ENCODE measurements at places on chromosomes 3 and 15.

- DNase-seq: no peak
Measured at GRCh38 chr3:71142441-71143161, 440.9 kb downstream of the FOXP1 start.

GRCh38 chr15:97909291-97909891 lies 51.1 kb upstream of the ARRDC4 start:
- peak; percentile 53 for DNase-seq

DNA sequence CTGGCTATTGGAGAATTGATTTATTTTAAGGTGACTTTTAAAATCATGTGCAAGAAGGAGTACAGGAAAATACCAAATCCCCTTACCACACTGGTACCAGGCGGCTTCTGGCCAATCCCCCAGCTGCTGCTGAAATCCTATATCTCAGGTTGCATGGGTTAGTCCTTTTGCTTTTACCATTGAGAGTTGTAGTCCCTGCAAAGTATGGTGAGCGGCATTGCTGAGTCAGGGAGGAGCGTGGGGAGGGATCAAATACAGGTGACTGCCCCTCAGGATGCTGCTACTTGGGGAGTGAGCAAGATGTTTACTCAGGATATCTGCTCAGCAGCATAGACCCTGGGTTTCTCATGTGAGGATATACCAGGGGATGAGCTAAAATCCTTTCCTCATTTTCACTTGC lies 131.9 kb upstream of the STAC start:
- no peak for DNase-seq

DNA sequence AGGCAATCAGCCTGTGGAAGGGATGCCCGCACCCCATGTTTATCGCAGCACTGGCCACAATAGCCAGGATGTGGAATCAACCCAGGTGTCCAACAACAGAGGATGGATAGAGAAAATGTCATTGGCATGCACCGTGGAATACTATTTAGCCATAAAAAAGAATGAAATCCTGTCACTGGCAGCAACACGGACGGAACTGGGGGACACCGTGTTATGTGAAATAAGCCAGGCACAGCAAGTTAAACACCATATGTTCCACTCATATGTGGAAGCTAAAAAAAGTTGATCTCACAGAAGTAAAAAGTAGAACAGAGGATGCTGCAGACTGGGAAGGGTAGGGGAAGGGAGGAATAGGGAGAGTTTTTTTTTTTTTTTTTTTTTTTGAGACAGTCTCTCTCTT lies 15.6 kb downstream of the MELTF start:
- DNase-seq: no peak

DNA sequence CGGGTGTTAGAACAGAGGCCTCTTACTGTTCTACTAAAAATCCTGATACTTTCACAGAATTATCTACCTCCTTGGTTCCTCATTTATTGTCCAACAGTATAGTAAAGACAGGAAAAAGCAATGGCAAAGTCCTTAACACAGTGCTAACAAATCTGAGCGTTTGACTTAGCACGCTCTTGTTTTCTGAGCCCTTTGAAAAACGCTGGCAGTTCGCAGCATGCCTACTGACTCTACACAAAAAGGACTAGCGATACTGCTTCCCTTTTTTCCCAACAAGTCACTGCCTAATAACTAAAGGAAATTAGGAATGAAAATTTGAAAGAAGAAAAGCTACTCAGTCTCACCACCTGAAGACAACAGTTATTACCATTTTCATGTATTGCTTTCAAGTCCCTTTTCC lies 34.8 kb upstream of the CEMIP start:
- DNase-seq: no peak

- DNase-seq: no peak
Measured at GRCh38 chr3:173970281-173970680, 572.7 kb downstream of the NLGN1 start.

DNA sequence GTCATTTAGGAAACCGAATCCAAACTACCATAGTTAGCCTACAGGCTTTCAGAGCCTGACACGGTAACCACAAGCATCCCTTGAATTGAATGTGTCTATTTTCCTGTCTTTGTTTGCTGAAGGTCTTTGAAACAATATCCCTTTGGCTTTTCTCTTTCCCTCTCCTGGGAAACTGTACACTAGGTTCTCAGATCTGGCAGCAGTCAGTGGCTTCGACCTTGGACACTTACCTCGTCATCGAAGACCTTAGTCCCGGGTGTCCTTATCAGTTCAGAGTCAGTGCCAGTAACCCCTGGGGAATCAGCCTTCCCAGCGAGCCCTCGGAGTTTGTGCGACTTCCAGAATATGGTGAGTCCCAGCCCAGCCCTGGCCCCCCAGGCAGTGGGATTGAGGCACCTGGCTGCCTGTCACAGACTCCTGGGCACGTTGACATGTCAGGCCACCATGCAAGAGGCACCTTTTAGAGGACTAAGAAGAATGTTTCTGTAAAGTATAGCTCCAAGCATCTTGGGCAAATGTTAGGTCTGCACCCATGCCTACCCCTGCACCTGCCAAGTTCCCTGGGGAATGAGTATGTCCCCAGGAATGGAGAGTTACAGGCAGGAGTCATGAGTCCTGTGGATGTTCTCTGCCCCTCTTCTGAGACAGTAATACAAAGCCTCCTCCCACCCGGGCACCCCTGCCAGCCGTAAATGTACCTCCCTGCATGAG lies 30.4 kb upstream of the UMPS start:
- DNase-seq: no peak

DNA sequence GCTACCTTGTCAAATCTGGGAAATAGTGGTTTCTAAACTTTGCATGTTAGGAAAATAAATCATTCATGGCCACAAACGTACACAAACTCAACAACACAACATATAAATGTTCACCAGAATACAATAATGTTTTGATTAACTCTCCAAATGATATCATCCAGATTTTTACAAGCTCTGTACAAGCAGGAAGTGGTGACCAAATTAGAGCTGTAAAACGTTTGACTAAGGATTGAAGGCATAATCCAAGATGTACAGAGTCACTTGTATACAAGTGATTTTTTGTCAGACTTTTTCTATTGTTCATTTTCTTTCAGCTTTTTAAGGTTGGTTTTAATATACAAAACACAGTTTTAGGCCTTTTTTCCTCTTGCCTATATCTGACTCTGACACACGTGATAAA lies 748.4 kb upstream of the GRM7 start:
- DNase-seq: no peak

DNA sequence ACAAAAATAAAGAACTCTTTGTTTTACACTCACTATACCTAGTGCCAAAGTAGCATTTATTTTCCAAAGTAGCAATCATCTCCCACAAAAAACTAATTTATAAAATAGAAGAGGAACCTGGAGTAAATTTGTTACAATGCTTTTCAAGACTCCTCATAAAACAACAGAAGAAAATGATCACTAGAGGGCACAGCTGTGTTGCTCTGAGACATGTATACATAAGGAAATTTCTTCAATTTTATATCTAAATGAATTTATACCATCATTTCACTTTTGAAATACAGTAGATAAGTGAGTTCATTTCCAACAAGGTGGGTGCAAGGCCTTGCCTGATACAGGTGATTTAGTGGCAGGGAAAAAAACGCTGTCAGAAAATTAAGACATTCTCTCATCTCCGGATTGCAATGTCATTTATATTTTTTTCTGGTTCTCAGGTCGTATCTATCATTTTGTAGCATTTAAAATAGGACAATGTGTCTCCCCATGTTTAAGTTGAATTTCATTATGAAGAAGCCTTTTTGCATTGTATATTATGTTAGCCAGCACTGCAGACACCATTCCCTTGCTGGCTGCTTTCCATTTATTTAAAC lies 25.3 kb upstream of the ARHGEF26 start:
- no peak for DNase-seq

DNA sequence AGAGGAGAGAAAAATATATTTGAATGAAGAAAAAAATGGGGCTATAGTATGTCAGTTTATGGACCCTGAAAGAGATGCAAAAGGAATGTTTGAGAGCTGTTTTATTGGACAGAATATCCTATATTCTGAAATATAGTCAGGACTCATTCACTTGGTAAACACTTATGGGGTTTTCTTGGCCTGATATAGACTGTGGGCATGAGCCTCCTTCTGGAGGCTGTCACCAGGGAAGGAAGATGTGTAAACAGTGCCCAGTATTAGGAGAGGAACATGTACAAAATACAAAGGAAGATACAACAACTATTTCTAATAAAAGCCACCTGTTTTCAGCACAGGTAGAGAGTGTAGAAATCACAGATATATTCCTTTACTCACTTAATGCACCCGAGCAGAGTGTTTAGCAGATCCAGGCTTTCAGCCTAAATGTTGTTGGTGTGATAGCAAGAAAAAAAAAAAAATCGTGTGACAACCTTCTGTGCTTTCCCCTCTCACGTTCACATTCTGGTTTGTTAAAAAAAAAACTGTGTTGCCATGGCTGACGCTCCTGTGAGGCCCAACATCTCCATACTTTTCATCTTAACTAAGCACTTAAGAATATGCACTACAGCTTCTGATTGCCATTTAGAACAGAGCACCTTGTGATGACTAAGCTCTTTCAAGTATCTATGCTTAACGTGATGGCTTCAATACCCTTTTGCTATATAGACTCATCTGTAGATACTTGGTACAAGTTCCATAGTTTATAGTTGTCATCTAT lies 134.1 kb downstream of the MBNL1 start:
- DNase-seq: peak; percentile 17

GRCh38 chr3:161489395-161489794 lies 7.2 kb upstream of the OTOL1 start:
- no peak for DNase-seq

DNA sequence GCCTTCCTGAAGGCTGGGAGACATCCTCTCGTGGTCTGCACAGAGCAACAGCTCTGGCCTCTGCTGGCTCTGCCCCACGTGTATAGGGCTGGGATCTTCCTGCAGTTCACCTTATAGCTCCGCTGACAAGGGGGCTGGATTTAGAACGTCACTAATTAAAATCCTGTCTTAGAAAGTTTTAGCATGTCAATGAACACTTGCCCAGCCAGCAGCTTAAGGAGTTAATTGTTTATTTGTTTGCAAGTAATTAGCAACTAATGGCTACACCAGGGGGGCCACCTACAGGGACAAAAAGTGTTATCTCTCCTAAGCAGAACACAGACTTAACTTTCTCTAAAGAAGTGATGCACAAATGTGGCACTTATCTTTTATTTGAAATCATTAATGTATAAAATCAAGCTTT lies at the start of gene HESX1:
TSS of gene HESX1 (minus strand) at position 84 of the 403 bp plus-strand sequence. CDS start at position 24, 60 bp downstream.
- no peak for DNase-seq

GRCh38 chr3:141422961-141423582 lies 54.8 kb downstream of the ZBTB38 start:
- no peak for DNase-seq

- DNase-seq: no peak
Measured at GRCh38 chr3:17629400-17629799, 113.0 kb downstream of the TBC1D5 start.

GRCh38 chr3:46058981-46059380 lies 31.7 kb upstream of the XCR1 start:
- no peak for DNase-seq

DNA sequence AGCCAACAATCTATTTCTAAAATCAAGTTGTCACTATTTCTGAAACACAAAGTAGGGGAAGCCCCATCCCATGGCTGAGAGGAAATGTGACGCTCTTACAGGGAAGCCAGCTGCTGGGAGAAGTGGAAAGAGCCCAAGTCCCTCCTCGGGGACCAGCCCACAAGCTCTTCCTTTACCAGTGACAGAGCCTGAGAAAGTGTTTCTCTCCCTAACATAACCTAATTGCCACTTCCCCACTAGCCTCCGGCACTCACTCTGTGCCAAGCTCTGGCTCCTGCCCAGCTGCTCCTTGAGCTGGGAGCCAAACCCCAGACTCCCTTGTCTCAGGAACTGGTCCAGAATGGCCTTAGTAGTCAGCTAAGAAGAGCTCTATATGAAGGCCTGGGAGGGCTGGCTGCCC lies 42.9 kb downstream of the TNFAIP8L3 start:
- no peak for DNase-seq

DNA sequence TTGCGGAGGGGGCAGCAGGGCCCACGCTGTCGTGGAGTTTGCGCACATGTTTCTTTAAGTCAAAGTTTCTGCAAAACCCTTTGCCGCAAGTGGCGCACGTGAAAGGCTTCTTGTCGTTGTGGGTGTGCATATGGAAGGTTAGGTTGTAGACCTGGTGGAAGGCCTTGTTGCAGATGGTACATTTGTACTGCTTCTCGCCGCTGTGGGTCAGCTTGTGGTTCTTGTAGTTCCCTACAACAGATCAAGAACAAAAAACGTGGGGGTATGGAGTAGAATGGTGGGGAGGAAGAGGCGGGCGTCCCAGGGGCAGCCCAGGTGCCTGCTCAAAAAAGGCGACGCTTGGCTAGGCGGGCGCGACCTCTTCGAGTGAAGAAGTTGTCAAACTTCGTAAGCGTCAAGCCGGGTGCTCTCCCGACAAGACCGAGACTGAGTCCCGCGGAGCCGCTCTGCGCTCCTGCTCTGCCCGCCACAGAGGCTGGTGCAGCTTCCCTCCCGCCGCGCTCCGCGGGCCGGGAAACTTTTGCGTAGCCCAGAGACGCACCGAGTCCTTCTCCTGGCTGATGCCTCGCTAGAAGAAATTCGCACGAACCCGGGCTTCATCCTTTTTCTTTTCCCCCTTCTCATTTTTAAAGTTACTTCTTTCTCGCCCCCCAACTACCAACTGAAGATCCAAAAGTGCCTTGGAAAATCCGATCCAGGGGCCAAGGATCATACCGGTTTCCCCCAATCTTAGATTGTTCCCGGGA lies 3.1 kb downstream of the FEZF2 start:
- no peak for DNase-seq

DNA sequence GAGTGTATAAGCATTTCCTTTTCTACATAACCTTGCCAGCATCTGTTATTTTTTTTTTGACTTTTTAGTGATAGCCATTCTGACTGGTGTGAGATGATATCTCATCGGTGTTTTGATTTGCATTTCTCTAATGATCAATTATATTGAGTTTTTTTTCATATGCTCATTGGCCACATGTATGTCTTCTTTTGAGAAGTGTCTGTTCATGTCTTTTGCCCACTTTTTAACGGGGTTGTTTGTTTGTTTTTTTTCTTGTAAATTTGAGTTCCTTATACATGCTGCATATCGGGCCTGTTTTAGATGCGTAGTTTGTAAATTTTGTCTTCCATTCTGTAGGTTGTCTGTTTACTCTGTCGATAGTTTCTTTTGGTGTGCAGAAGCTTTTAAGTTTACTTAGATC lies 89.2 kb downstream of the LEKR1 start:
- DNase-seq: no peak

GRCh38 chr15:75551091-75551490 lies 28.0 kb downstream of the PTPN9 start:
- no peak for DNase-seq

DNA sequence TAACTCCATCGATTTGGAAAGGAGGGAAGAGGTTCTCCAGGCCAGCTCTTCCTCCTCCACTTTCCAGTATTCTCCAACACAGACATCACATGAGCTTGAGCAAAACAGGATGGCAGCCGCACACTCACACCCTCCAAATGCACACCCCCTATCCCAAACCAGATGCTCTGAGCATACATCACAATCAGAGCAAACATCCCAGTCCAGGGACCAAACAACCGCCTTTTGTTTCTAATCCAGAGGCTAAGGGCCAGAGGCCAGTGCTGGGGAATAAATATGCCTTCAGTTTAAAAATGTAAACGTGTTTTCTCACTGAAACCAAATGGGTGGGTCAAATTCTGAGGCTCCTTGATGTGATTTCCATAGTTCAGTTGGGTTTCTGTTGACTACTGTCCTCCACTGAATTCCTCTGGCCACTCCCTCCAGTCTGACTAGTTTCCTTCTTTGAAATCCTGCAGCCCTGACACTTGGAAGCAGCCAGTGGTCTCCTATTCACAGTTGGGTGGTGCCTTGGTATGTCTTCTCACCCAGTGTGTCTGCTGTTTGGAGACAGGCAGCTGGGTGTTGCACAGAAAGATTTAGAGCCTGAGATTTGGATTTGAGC lies 19.2 kb upstream of the MFGE8 start:
- no peak for DNase-seq
